ENCODE measurements at places on chromosomes 3 and 15. TPM values are rescaled to one million over a fixed set of nuclear protein-coding genes. Genes with fewer than 3 reads are reported as not detected.

DNA sequence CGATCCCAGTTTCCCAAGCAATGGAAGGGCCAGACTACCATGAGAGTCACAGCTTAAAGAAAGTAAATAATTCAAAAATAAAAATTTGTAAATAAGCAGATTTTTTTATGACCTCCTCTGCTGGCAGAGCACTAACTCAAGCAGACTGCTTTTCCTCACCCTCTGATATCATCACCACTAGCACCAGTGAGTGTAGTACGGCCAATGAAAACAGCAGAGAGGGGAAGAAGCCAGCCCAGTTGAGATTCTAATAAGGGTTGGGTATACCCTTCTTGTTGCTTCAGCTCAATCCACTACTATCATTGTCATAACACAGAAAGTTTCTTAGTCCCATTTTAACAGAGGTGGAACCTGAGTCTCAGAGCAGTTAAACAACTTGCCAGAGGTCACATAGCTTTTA is 193.1 kb downstream of the ERC2 start:
- no peaks in the 10 kb centered on the region for H3K27me3 ChIP-seq
- H3K4me3 ChIP-seq: no peak overlapping the region
- no peak overlapping the region for H3K27ac ChIP-seq
- H3K4me1 ChIP-seq: peaks cover 15% of the 10 kb centered on the region

DNA sequence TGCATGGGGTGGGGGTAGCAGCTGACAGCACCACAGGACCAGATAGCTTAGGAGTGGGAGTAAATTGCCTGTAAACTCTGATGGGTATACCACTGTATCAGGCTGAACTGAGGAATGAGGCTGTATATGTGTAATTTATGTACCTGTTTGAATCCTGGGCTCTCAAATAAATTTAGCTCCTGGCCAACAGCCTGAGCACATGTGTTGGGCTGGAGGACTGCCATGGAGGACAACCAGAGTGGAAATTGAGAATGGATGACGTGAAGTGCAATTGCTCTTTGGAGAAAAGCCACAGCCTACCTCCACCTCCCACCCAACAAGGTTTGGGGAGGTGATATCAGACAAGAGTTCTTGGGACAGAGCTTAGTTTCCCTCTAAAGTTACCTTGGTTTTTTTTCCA is 328.6 kb upstream of the PROK2 start:
- no peak overlapping the region for H3K4me3 ChIP-seq
- no peaks in the 10 kb centered on the region for H3K36me3 ChIP-seq
- H3K27me3 ChIP-seq: no peaks in the 10 kb centered on the region
- no peak for DNase-seq

DNA sequence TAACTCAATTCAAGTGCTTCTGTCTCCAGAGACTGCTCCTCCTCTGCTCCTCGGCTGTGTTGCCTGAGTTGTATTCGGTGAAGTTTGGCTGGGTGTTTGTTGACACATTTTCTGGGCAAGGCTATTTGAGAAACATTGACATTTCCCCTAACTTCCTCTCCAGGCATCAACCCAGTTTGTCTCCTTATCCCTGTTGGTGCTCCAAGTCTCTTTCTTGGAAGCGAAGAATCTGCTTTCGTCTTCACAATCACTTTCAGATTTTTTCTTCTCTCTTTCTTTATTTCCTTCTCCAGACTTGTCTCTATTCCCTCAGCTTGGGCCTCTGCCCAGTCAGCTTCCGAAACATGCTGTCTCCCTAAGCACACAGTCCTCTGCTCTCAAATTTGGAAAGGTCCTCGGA is 84.7 kb downstream of the ETV5 start:
- no peaks in the 10 kb centered on the region for H3K36me3 ChIP-seq
- no peaks in the 10 kb centered on the region for H3K4me1 ChIP-seq
- DNase-seq: no peak
- no peak overlapping the region for H3K4me3 ChIP-seq
- H3K27ac ChIP-seq: no peak overlapping the region
- H3K27me3 ChIP-seq: no peaks in the 10 kb centered on the region

DNA sequence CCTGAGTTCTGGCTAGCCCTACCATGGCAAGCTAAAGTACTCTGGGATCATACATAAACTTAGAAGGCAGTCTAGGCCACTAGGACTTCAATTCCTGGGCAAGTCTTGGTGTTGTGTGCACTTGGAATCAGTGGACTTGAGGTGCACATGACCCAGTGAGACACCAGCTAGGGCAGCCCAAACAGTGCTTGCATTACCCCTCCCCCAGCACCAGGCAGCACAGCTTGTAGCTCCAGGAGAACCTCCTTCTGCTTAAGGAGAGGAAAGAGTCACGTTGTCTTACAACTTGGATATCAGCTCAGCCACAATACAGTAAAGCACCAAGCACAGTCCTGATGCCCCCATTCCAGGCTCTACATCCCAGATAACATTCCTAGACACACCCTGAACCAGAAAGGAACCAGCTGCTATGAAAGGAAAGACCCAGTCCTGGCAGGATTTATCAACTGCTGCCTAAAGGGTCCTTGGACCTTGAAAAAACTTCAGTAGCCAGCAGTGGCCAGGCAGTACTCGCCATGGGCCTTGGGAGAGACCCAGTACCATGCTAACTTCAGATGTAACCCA is 57.2 kb downstream of the MYO9A start:
- no peak overlapping the region for H3K4me3 ChIP-seq
- no peak for DNase-seq
- H3K36me3 ChIP-seq: no peaks in the 10 kb centered on the region
- H3K27ac ChIP-seq: no peak overlapping the region
- peaks cover 29% of the 10 kb centered on the region for H3K4me1 ChIP-seq

GRCh38 chr3:80087767-80088166 is 320.0 kb upstream of the ROBO1 start:
- no peak overlapping the region for H3K27ac ChIP-seq
- H3K36me3 ChIP-seq: no peaks in the 10 kb centered on the region
- no peaks in the 10 kb centered on the region for H3K4me1 ChIP-seq
- no peak overlapping the region for H3K4me3 ChIP-seq

Gene SYNPR
- 0.85 TPM for total RNA-seq

DNA sequence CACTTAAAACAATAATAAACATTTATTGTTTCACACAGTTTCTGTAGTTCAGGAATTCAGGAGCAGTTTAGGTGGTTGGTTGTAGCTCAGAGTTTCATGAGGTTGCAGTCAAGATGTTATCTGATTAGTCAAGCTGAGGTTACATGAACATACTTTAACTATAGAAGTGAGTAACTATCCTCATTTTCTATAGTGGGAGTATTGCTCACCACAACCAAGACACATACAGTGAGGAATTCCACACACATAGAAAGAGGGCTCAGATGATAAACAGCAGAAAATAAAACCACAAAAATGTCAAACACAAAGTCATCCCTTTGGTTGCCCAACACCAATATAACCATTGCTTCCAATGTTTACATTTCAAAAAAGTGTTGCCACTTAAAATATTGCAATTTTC is 13.6 kb downstream of the SCN11A start:
- no peak for DNase-seq
- no peaks in the 10 kb centered on the region for H3K27me3 ChIP-seq
- no peaks in the 10 kb centered on the region for H3K4me1 ChIP-seq
- H3K36me3 ChIP-seq: no peaks in the 10 kb centered on the region
- no peak overlapping the region for H3K27ac ChIP-seq

DNA sequence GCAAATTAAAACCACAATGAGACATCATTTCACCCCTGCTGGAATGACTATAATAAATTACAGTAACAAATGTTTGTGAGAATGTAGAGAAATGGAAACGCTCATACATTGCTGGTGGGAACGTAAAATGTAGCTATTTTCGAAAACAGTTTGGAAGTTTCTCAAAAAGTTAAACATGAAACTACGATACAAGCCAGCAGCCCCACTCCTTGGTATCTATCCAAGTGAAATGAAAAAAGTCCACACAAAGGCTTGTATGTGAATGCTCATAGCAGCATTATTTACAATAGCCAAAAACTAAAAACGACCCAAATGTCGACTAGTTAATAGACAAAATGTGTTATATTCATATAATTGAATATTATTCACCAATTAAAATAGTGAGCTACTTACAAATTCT is 22.9 kb upstream of the CFAP20DC start:
- H3K4me1 ChIP-seq: peaks cover 10% of the 10 kb centered on the region
- DNase-seq: no peak
- H3K4me3 ChIP-seq: no peak overlapping the region
- H3K36me3 ChIP-seq: no peaks in the 10 kb centered on the region
- H3K27me3 ChIP-seq: no peaks in the 10 kb centered on the region

Gene C3orf70
- 0.64 TPM for total RNA-seq

Gene TMEM44
- 20.8 TPM for total RNA-seq

Gene TLR9
- total RNA-seq: not detected

Gene SLC22A14
- not detected for total RNA-seq

- no peak overlapping the region for H3K4me3 ChIP-seq
- DNase-seq: no peak
- H3K4me1 ChIP-seq: peaks cover 30% of the 10 kb centered on the region
- H3K36me3 ChIP-seq: peaks cover 3% of the 10 kb centered on the region
These were observed 73.3 kb downstream of the CHCHD6 start for GRCh38 chr3:126777366-126777765.

DNA sequence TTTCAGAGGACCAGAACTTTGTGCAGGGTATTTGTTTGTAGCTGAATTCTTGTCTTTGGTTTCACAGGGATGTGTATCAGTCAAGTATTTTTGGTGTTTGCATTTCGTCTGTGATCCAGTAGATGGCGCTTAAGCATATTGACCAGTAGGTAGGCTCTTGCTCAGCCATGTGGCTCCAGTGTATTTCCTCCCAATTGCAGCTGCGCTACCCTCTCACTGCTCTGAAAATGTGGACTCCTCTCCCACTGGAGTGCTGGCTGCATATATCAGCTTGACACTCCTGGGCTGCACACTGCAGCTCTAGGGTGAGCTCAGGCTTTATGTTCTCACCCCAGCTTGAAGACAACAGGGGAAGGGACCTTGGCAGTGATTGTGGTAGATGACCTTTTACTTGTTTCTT is 1264.3 kb upstream of the ALCAM start:
- H3K27me3 ChIP-seq: peaks cover 12% of the 10 kb centered on the region
- H3K4me3 ChIP-seq: no peak overlapping the region
- DNase-seq: no peak

GRCh38 chr3:159418571-159419526 is 569.8 kb upstream of the IL12A start:
- H3K27ac ChIP-seq: no peak overlapping the region
- no peaks in the 10 kb centered on the region for H3K27me3 ChIP-seq
- peaks cover 6% of the 10 kb centered on the region for H3K4me1 ChIP-seq
- H3K36me3 ChIP-seq: peaks cover 4% of the 10 kb centered on the region
- no peak overlapping the region for H3K4me3 ChIP-seq

Gene XIRP1
- not detected for total RNA-seq

Gene CLDN16
- not detected for total RNA-seq

DNA sequence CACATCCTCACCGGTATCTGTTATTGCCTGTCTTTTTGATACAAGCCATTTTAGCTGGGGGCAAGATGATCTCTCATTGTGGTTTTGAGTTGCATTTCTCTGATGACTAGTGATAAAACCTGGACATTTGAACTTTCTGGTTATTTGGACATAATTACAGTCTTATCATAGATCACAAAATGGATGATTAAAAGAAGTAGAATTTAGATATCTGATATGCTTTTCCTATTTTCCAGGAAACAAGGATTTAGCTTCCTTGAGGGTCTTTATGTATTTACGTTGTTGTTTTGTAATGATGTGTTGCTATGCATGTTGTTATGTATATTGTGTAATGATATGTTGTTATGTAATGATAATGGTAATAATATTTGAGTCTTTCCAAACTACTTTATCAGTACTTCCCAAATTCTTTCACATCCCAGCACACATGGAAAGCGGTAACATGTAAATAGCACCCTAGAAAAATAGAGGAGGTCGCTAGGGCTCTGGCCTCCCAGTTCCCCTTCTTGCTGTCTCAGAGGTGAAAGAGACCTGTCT is 53.8 kb downstream of the GJD2 start:
- H3K27me3 ChIP-seq: no peaks in the 10 kb centered on the region
- no peak overlapping the region for H3K4me3 ChIP-seq
- no peak overlapping the region for H3K27ac ChIP-seq
- H3K4me1 ChIP-seq: peaks cover 17% of the 10 kb centered on the region

Measured in WTC11 (cell line).